ENCODE measurements at places on chromosomes 4 and X.

- no peak for DNase-seq
Observed at GRCh38 chr4:177235026-177235425, 74.6 kb upstream of the NEIL3 start.

GRCh38 chr4:55014876-55015275 lies 110.5 kb downstream of the KDR start:
- DNase-seq = no peak

DNA sequence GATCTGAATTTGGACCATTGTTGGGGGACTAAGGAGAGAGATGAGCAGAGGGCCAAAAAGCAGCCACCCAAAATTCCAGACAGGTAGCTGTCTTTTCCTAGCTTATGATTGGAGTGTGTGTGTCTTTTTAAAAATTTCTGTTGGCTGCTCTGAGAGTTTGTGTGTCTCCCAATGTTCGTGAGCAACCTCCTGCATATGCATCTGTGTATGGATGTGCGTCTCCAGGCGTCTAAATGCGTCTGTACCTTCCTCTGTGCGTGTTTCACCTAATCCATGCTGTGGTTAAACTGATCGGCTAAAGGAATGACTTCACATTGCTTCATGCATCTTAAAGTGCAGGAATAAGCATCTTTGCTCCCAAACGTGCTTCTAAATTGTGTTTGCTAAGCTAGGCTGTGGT lies 65.5 kb upstream of the LAS1L start:
- no peak for DNase-seq

GRCh38 chrX:70030301-70030767 lies 19.4 kb downstream of the AWAT2 start:
- DNase-seq = peak; percentile 83

DNA sequence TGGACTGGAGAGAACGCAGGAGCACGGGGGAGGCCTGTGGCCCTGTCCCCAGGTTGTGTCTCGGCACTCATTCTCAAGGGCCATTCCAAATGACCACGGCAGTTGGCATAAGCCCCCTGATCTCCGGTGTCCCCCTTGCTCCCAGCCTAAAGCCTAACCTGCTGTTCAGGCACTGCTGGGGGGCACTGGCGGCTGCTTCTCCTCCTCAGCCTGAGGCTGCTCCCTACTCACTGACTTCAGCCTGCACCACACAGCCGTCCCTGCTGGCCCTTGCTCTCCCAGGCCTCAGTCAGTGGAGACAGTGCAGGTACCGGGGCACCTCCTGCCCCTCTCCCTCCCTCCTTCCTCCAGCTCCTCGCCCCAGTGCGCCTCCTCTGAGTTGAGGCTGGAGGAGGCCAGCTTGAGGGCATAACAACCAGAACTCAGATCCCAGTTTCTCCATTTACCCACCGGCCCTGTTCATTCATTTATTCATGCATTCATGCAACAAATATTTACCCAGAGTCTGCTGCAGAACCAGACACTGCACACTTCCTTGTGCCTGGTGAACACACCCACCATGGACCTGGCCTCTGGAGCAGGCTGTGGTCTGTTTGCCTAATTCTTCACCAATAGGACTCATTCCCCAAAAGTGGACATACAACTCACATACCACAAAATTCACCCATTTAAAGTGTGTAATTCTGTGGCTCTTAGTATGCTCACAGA lies 65.0 kb downstream of the CPZ start:
- no peak for DNase-seq

- no peak for DNase-seq
Observed at GRCh38 chr4:139770361-139770760, 104.7 kb downstream of the MGST2 start.

GRCh38 chrX:133018229-133018628 lies 59.8 kb upstream of the HS6ST2 start:
- DNase-seq = no peak

- no peak for DNase-seq
Observed at GRCh38 chrX:134688031-134688823, 30.0 kb upstream of the PLAC1 start.

- no peak for DNase-seq
Observed at GRCh38 chr4:74110670-74111069, 11.7 kb upstream of the CXCL2 start.

DNA sequence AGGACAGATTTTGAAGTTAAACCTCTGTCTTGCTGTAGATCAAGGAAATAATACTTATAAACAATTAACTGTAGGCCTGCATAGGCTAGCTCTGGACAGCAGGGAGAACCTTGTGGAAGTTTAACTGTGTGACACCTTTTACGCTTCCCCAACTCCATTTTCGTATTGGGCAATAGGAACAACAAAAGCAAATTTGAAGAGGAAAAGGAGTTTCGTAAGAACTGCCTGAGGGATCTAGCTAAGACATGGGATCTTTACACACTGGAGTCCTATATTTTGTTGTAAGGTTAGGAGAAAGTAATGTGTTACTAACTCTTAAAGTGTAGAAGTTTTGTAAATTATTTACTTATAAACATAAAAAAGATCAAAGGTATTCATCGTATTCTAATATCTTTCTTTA lies 324.9 kb upstream of the CASK start:
- no peak for DNase-seq

DNA sequence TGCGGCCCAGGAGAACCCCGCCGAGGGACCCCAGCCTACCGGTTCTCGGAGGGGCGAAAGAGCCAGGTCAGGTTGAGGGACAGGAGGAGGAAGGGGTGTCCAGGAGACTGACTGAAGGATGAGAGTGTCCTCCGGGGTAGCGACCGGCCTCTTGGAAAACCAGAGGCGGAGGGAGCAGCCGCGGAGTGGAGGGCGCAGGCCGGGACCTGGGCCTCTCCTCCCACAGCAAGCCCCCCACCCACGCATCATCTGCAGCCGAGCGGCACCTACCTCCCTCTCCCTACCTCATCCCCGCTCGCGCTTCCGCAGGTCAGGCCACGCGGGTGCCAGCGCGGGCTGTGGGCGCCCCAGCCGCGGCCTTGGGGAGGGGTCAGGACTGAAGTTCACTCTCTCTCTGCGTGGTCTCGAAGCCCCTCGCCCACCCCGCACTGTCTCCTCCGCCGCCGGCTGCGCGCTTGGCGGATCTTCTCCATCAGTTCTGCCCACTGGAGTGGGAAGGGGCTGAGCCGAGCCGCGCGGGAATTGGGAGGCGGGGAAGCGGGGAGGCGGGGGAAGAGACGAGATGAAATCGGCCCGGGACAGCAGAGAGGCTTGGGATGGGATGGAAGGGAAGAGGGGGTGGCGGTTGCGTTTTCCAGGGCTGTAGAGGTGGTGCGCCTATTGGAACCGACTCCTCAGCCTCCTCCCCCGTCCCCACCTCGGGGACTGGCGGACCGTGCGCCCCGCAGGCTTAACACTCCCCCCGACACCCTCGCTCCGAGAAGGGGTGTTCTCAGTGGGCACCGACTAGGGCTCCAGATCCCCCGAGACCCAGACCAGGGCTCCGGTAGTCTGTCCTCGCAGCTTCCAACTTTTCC lies 1.8 kb downstream of the NLGN4X start:
- peak; percentile 67 for DNase-seq

GRCh38 chr4:67593741-67594175 lies 35.2 kb downstream of the STAP1 start:
- DNase-seq = no peak

DNA sequence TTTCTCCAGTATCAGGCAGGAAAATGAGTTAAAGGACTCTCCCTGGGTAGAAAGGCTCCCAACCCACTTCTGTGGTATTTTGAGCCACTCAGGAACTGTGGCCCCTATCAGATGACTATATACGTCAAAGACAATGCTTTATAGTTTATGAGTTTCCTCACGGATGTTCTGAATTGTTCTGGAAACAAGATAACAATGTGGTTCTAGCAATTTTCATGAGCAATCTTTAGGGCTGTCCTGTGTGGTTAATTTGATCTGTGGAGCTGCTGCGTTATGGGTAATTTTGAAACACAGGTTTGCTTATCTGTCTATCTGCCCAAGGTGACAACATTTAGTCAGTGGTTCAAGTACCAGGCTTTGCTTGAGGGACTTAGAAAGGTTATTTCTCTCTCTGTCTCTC lies 46.7 kb upstream of the IL2 start:
- no peak for DNase-seq

- no peak for DNase-seq
Observed at GRCh38 chrX:112760697-112761096, 79.9 kb downstream of the AMOT start.

DNA sequence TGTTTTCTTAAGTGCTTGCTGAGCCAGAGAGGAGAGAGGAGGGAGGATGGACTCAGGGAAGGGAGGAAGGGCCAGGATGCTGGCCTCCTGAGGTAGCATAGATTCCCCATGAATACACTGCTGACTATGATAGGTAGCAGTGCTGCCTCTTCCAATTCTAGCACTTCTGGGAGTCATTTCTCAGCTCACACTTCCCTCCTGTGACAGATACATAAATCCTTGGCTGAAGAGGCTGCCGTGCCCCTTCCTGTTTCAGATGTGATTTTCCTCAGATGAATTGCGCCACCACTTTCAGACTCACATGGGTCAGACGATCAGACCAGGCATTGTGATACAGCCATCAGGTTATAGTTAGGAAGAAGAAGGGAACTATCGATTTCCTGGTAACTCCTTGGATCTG lies 22.4 kb downstream of the TSC22D3 start:
- no peak for DNase-seq

DNA sequence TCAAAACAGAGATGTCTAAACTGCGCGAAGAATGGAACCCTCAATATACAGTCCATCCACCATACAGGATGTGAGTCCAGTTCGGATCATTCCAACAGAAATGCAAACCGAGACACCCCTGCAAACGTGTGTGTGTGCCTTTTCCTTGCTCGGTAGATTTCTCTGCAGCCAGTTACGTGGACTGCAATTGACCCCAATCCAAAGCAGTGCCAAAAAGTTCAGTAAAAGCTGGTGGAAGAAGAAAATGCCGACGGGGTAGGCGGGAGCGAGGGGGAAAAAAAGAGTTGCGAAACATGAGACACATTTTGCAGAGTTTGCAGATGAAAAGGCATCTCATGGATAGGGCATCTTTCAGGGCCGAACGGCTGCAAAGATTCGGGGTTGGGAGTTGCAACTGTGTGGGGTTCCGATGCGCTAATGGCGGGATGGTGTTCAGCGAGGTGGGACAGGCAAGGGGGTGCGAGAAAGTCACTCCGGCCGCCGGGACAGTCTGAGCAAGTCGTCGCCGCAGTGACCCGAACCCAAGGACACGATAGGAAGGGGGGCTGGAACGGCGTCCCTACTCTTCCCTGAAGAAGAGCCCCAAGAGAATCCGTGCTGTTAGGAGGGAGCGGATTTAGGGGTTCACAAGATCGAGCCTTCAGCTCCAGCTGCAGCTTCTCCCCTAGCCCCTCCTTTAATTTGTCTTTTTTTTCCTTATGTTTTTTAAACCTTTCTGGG lies 3.8 kb downstream of the PHOX2B start:
- DNase-seq = no peak

DNA sequence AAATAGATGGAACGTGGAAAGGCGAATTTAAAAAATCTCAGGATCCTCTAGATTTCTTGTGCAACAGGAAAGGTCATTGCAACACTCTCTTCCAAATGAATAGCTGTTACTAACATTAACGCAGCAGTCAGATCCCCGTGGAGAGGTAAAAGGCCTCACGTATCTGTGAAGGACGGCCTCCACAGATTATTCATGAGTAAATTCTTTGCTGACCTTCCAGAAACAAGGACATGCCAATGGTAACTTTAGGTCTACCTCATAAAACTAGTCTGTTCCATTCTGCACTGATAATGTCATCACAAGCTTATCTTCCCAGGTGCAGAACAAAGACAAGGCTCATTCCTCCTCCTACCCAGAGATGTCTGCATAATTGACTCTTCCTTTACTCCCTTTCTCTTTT lies 16.1 kb upstream of the REPS2 start:
- no peak for DNase-seq

GRCh38 chrX:133646719-133647116 lies 231.4 kb upstream of the GPC4 start:
- DNase-seq = no peak

- no peak for DNase-seq
Observed at GRCh38 chr4:84379917-84380641, 119.0 kb downstream of the NKX6-1 start.

DNA sequence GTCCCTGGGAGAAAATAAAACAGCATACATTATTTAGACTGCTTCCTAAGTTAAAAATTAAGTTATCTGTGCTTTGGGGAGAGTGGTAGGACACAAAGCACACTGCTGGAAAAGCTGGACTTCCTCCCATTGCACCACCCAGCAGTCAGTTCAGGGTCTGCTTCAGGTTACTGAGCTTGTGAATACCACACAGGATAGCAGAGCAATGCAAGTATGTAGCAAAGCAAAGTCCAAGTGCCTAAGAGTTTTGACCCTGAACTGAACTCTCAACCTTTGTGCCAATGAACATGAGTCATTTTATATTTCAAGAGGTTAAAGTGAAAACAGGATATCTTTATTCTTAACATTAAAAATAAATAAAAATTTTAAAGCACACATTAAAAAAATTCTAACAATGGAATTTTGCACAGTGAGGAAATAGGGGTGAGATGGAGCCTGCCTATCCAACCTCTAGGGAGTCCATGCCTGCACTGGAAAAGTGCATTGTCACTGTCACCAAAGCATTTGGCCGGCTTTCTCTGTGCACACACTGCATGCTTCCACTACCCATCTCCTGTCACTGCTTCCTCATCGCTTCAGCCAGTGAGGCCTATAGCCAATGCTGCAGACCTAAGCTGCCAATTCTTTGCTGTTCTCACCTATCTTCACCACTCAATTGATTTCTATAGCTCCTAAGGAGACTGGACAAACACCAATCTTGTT lies 50.9 kb downstream of the ABCG2 start:
- DNase-seq = no peak

- no peak for DNase-seq
Observed at GRCh38 chr4:40822420-40823166, 72.8 kb downstream of the NSUN7 start.

- DNase-seq = no peak
Observed at GRCh38 chrX:124045109-124045508, 83.6 kb downstream of the STAG2 start.

DNA sequence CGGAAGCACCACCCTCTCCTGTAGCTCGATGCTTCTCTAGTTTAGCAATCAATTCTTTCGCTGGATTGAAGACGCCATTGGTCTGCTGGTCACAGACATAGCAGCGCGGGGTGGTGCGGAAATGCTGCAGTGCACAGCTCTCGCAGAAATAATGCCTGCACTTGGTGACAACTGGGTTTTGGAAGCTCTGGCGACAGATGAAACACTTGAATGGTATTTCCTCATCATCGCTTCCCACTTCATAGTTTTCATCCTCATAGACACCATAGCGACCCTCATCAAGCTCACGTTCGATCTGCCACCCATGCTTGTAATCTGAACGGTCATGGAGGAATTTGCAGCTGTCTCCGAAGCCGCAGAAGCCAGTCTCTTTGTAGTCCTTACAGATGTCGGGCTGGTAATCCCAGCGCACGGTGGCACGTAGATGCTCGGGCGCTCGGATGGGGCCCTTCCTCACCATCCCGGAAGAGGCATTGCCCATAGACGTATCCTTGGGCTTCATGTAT lies 854 bp downstream of the RNF113A start:
- DNase-seq = peak; percentile 66

- DNase-seq = no peak
Observed at GRCh38 chr4:141350122-141350905, 129.6 kb downstream of the ZNF330 start.

DNA sequence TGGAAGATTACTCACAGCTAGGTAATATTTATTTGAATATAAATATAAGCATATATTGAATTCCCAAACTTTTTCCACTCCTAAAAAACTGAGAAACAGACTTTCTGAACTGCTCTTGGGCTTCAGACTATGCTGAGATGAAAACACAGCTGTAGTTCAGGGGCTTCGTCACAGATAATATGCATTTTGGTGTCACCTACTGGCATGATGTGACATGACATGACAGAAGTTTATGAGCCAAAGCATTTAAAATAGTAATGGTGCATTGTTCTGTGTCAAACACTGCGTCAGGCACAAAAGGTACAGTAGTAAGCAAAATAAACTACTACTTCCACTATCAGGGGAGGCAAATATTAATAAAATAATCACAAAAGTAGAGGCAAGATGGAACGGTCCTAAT lies 171.3 kb downstream of the BTC start:
- peak; percentile 77 for DNase-seq

Data from Karpas-422 (cell line).